ENCODE measurements at places on chromosomes 1 and 21.

GRCh38 chr1:225253173-225253572, 174.7 kb downstream of the LBR start:
- DNase-seq: no peak

DNA sequence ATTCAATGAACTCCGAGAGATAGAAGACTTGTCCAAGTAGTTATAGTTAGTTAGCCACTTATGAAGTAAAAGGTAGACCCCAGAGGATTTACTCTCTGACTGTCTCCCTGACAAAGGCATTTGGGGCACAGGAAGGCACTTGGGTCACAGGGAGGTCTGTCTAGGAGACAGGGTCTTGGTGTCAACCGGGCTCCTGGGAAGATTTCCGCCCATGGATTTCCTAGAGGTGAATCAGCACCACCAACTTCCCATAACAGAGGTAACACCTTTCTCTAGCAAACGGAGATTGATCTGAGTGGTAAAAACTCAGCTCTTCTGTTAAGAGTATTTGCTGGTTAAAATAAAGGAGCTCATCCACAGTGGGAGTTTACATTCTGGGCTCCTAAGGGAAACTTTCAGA, 16.4 kb downstream of the CCN1 start:
- DNase-seq: no peak

GRCh38 chr21:34526241-34526617, 14.2 kb upstream of the KCNE1 start:
- no peak for DNase-seq

DNA sequence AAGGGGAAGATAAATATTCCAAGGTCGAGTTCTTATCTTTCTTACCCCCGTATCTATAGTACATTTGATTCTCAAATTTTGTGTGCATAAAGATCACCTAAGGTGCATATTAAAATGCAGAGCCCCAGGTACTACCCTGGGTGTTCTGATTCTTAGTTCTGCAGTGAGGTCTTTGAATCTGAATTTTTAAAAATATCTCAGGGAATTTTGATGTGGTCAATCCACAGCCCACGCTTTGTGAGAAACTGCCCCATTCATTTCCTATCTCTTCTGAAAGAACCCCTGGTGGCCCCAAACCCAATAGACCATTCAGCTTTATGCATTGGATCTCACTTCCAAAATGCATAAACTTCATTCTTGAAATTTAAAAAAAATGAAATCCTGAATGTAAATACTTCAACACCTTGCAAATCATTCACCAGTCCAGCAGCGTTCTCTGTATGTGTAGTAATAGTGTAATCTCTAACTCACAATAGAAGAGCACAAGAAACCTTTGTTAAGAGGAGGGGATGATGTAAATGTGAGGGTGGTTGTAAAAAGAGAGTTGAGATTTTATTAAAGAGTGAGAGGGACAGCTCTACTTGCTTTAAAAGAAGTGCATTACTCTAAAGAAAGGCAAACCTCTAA, 108.8 kb upstream of the ZP4 start:
- no peak for DNase-seq

- no peak for DNase-seq
These were observed 83.5 kb downstream of the HHAT start for GRCh38 chr1:210412240-210412639.

DNA sequence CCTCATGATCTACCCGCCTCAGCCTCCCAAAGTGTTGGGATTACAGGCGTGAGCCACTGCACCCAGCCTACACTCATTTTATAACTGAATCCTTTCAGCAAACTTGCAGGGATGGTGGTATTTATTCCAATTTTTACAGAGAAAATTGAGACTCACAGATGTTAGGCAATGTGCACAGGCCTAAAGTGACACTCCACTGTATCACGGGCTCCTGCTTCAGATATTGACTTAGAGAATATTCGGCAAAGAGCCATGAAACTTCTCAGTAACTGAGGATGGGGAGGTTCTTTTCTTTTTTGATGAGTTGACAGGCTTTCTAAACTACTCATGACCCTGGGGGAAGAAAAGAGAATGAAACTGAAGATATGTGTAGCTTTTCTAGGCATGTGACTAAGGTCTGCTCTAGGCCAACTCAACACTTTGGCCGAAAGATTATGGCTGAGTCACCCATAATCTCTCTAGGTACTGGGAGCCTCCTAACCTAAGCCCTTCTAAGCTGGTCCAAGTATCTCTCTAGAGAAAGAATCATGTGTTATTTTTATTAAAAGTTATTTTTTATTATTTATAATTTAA, 19.9 kb upstream of the PTCH2 start:
- no peak for DNase-seq

- no peak for DNase-seq
These were observed 426.6 kb upstream of the ESRRG start for GRCh38 chr1:217149791-217150190.

DNA sequence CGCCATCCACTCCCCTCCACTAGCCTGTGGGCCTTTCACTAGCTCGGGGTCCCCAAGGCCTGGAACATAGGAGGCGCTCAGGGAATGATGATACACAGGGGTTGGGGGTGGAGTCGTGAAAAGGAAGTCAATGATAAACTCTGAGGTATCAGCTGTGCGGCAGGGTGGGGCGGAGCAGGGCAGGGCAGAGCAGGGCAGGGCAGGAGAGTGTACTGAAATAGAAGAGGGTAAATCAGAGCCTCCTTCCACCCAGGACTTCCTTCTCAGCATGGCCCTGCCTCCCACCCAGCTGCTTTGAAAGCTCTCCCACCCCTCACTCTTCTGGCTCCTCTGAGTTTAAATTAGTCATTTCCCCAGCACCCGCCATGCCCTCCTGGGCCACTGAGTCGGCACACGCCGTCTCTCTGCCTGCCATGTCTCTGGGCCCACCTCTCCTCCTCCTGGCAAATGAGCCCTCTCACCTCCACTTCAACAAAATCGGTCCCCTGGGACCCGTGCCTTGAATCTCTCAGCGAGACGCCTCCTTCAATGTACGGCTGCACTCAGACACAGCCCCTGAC, 16.9 kb downstream of the CAPZB start:
- DNase-seq: peak; percentile 62

- DNase-seq: no peak
These were observed 264.2 kb downstream of the GRIK3 start for GRCh38 chr1:36769886-36770830.

- no peak for DNase-seq
These were observed 20.2 kb downstream of the TAL1 start for GRCh38 chr1:47211796-47212269.

GRCh38 chr1:222970040-222970439, 155.2 kb downstream of the DISP1 start:
- DNase-seq: no peak

GRCh38 chr1:114302821-114303220, 149.2 kb upstream of the SYT6 start:
- no peak for DNase-seq

GRCh38 chr1:22052115-22053016, at the start of gene CDC42:
CDC42 (plus strand) TSS chr1:22052709; CDS start chr1:22078479, 25,770 bp downstream.
- DNase-seq: peak; percentile 97

DNA sequence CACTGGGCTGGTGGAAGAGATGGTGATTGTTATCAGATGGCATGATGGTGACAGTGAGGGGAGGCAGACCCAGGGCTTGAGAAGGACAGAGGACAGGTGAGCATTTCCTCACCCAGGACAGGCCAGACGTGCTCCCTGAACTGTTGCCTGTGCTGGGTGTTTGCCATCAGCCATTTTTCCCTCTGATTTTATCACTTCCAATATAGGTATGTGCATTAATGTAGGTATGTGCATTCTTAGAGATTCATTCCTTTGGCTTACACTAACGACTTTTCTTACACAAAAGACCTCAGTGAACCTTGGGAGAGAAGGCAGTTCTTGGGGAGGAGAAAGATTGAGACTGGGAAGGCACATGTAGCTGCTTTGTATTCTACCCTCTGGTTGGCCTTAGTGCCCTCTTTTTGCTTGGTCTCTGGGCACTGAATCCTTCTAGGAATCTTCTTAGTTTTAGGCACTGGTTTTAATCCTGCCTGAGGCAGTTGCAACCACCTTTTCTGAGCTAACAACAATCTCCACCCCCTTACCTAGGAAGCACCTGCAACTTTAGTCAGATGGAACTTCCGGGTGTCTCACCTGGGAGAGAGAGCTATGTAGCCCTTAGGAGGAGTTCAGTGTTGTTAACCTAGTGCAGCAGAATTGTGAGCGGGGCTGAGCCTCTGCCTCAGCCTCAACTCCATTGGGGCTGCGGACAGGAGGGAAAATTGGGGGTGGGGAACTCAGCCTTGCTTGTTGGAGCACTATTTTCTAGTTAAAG, 30.9 kb downstream of the C1orf116 start:
- no peak for DNase-seq

GRCh38 chr1:151048645-151049032, 1.1 kb downstream of the C1orf56 start:
- DNase-seq: no peak

GRCh38 chr21:35197992-35198431, 148.9 kb upstream of the RUNX1 start:
- no peak for DNase-seq

- no peak for DNase-seq
These were observed 220.2 kb downstream of the TBX15 start for GRCh38 chr1:118767971-118768370.

GRCh38 chr1:85330711-85331290, 54.4 kb upstream of the BCL10 start:
- DNase-seq: no peak

DNA sequence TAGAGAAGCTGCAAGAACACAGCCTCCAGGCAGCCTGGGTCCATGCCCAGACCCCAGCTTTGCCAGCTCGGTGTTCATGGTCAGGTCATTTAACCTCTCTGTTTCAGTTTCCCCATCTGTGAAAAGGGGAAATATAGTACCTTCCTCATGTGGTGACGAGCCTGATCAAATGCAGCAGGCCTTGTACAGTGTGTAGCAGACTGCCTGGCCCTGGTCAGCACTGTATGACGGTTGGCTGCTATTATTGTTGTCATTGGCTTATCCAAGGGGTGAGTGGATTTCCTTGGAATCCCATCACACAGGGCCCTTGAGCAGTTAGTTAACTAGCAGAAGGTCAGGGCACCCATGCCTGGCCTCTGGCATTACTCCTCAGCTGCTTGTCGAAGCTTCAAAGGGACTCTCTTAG, 6.6 kb upstream of the TMEM51 start:
- DNase-seq: no peak

GRCh38 chr1:38690790-38691449, 168.7 kb downstream of the RRAGC start:
- no peak for DNase-seq

GRCh38 chr1:223219318-223219635, 76.2 kb upstream of the TLR5 start:
- DNase-seq: no peak

GRCh38 chr1:32223683-32224082, 1.5 kb downstream of the EIF3I start:
- DNase-seq: no peak

- DNase-seq: no peak
These were observed 53.0 kb upstream of the RIPK4 start for GRCh38 chr21:41819856-41820281.

- no peak for DNase-seq
These were observed 312 bp downstream of the KIAA2013 start for GRCh38 chr1:11925938-11926292.

DNA sequence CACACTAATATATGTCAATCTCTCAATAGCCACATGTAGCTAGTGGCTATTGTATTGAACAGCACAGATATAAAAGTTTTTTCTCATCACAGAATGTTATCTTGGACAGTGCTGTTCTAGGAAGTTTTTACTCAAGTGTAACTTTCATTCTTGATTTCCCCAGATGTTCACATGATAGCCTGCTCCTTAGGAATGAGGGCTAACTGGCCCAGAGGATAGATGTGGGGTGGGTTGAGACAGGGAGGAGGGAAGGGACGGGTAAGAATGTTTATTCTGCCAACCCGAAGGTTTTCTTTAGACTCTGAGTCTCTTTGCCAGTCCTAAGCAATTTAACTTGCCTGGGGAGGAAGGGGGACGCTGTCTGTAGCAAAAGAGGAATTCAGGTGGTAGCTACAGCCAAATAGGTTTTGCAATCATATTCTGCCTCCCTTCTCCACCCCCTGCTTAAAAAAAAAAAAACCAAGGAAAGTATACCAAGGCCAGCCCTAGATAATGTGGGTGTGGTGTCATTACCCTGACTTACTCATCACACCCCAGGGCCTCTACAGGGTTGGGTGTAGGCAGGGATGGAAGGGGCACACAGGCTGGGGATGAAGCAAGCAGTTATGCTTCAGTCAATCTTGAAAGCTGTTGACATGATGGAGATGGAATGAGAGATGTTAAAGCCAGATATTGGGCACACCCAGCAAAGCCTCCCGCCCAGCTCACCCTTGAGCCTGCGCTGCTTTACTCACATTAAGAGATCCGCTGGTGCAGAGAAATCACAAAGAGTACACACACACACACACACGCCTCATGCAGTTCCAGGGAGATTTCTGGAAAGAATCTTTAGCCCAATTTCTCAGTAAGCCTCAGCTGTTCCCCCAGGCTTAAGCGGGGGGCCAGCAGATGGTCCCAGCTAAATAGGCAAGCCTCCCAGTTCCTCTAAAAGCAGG, 59.9 kb downstream of the PLXNA2 start:
- no peak for DNase-seq

DNA sequence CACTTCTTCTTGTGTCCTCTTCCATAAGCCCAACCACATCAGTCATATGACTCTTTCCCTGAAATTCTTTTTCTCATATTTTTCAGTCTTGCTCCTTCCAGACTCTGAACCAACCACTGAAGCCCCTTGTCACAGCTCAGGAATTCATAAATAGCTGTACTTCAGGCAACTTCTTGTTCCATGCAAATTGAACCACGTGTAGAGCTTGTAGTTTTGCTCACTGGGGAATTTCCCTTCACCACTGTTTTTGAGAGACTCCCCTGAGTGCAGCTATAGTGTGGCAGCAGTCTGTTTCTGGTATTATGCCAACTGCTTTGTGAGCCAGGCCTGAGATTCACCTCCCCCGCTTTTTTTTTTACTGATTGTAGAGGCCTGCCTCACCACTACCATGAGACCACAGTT, 150.3 kb upstream of the SPAG17 start:
- DNase-seq: no peak

GRCh38 chr1:179177182-179177581, 52.3 kb downstream of the ABL2 start:
- DNase-seq: no peak

DNA sequence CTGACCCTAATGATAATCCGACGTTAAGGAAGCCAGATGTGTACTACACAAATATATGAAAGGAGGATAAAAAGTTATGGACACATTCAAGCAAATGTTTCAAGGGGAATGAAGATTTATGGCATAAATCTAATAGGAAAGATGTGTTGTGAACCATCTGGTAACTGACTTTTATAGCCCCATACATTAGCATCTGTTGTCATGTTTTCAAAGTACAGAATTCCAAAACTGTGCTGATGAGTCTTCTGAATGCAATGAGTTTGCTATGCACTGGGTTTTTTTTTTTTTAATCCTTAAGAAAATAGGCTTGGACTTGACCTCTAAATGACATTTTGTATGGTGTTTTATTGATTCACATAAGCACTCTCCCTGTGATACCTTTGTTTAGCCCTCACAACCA, 158.5 kb upstream of the ESRRG start:
- no peak for DNase-seq
